Posterior vena cava (tissue), 2 donors: ENCODE measurements at places on chromosomes 1 and 21. TPM values are rescaled to one million over a fixed set of nuclear protein-coding genes. Genes with fewer than 3 reads are reported as not detected.

The PLA2G2C gene
- total RNA-seq, result 0.24 TPM

GRCh38 chr1:210384625-210385024, 55.9 kb downstream of the HHAT start:
- no peak for DNase-seq

The CDK18 gene
- 5.9 TPM for total RNA-seq

- DNase-seq, result no peak
Observed at GRCh38 chr21:15823486-15824150, 93.8 kb downstream of the USP25 start.
